Right ventricle myocardium superior (tissue), 1 donor: ENCODE measurements at places on chromosomes 1 and 21. TPM values are rescaled to one million over a fixed set of nuclear protein-coding genes. Genes with fewer than 3 reads are reported as not detected.

DNA sequence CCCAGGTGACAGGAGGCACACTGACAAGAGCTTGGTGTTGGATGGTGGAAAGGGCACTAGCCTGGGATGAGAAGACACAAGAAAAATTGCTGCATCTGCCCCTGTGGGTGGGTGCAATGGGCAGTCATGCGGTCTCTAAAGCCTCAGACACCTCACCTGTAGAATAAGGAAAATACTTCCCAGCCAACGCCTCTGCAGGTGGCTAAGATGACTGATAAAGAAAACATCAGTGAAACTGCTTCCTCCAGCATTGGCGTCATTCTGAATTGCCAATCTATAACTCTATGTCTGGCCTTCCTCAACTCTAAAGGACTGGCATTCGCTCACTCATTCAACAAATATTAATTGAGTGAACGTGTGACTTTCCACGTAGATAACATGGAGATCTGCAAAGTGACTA, 100.4 kb upstream of the F3 start:
- DNase-seq: no peak

- DNase-seq: no peak
Measured at GRCh38 chr1:192764675-192765074, 44.2 kb upstream of the RGS2 start.

- no peak for DNase-seq
Measured at GRCh38 chr1:61332196-61332753, 249.9 kb downstream of the NFIA start.

- no peak for DNase-seq
Measured at GRCh38 chr1:247942624-247943023, 6.0 kb upstream of the OR2L8 start.

- DNase-seq: no peak
Measured at GRCh38 chr1:56202796-56203492, 376.4 kb downstream of the PLPP3 start.

GRCh38 chr1:217049721-217050120, 326.5 kb upstream of the ESRRG start:
- DNase-seq: no peak

GRCh38 chr21:34546542-34546941, 34.5 kb upstream of the KCNE1 start:
- no peak for DNase-seq

- DNase-seq: no peak
Measured at GRCh38 chr1:62247391-62248168, 52.9 kb downstream of the L1TD1 start.

DNA sequence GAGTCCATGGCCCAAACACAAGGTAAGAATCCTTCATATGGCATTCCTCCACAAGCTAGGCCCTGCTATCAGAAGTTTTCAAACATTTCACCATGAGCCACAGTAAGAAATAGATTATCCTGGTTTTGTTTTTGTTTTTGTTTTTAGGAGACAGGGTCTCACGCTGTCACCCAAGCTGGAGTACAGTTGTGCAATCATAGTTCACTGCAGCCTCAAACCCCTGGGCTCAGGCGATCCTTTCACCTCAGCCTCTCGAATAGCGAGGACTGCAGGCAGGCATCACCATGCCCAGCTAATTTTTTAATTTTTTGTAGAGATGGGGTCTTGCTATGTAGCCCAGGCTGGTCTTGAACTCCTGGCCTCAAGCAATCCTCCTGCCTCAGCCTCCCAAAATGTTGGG, 218.8 kb downstream of the TOMM20 start:
- DNase-seq: no peak

DNA sequence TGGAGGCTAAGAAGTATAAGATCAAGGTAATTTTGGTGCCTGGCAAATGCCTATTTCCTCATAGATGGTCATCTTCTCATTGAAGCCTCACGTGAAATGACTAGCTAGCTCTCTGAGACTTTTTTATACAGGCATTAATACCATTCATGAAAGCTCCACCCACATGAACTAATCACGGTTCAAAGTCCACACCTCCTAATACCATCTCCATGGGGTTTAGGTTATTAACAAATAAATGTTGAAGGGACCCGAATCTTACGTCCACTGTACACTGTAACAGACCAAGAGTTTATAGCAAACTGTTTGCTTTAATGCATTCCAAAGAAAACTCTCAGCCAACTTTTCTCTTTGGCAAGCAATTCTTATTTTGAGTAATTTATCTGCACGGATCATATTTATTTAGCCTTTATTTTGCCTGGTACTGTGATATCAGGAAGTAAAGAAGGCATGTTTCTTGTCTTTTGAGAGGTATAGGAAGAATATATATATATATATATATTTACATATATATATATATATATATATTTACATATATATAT, 296.1 kb upstream of the LRRC7 start:
- no peak for DNase-seq

- no peak for DNase-seq
Measured at GRCh38 chr1:110542725-110543124, 23.8 kb upstream of the KCNA10 start.

GRCh38 chr1:78797108-78797781, 147.6 kb downstream of the IFI44 start:
- DNase-seq: no peak

- DNase-seq: no peak
Measured at GRCh38 chr21:33478935-33479678, 667 bp downstream of the TMEM50B start.

GRCh38 chr1:58460469-58460868, 86.1 kb downstream of the OMA1 start:
- DNase-seq: no peak

GRCh38 chr1:17874710-17875109, 119.6 kb downstream of the ACTL8 start:
- DNase-seq: no peak

DNA sequence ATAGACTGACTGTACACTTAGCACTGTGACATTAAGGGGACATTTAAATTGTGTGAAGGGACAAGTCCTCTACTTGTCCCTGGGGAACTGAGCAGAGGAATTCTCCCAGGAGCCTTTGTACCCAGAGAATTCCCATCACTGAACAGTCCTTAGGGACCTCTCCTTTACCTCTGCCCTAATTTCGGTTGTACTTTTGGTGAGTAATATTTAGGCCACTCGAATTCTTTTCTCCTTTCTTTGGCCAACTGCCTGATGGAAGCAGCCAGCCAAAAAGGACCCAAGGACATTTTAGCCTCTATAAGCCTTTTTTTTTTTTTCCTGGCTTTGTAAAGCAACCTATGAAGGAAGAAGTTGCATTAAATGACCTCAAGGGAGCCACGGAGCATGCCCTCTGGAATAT, 71.5 kb downstream of the NR5A2 start:
- peak; percentile 45 for DNase-seq

DNA sequence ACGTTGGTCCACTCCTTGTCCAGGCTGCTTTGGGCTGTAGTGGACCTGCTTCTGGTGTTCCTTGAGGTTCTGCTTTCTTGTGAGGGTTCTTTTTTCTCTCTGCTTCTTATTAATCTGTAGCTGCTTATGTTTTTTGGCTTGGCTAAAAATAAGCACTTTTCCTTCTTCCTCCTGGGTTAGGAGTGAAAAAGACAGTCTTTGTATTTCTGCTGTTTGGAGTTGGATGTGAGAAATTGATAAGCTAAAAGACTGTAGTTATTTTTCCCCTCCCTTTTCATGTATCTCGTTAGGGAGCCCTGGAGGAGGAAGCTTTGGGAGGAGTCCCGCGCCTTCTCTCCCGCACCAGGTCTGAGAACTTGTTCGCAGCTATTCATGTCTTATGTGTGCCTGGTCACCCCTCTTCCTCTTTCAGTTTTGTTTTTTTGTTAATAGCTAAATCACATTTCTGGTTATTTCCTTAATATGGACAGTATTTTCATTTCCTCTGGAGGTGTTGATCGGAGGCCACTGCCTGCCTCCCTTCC, 79.0 kb downstream of the GALNT2 start:
- peak; percentile 38 for DNase-seq

DNA sequence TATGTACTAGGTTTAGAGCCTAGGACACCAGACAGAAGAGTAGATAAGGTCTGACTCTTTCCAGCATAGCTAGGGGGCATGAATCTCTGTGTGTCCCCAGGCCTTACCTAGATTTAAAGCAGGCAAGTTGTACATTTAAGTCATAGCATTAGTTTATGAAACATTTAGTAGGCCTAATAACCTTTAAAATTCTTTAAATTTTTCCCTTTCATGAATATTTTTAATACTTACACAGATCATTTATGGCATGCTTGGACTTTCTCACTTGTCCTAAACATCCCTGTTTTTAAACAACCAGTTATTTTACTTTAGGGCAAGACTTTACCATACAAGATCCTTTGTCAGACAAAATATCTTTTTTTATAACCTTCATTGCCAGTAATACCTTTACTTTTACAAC, 258.4 kb upstream of the ZRANB2 start:
- no peak for DNase-seq

DNA sequence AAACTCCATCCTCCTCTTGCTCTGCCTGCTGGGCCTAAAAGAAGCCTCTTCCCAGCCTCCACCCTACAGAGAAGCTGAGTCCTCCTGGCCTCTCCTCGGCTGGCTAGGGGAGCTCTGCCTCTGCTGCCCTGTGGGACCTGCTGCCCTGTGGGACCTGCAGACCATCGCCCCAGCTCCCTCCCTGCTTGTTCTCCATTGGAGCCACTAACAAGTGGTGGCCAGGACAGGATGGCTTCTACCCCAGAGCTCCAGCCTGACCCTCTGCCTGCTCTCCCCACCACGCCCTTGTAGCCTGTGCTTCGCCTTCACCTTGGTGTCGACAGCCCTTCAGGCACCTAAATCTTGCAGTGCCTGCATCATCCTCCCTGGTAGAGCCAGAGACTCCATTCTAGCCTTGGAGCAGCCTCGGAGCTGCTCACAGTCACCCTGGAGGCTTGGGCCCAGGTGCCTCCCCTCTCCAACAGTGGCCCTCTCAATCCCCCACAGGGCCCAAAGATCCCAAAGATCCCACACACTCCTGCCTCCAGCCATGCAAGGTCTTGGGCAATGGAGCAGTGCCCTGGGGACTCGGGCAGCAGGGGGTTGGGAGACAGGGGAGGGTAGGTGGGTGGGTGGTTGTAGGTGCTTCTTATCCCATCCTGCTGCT, 3.0 kb downstream of the EPS8L3 start:
- DNase-seq: no peak

DNA sequence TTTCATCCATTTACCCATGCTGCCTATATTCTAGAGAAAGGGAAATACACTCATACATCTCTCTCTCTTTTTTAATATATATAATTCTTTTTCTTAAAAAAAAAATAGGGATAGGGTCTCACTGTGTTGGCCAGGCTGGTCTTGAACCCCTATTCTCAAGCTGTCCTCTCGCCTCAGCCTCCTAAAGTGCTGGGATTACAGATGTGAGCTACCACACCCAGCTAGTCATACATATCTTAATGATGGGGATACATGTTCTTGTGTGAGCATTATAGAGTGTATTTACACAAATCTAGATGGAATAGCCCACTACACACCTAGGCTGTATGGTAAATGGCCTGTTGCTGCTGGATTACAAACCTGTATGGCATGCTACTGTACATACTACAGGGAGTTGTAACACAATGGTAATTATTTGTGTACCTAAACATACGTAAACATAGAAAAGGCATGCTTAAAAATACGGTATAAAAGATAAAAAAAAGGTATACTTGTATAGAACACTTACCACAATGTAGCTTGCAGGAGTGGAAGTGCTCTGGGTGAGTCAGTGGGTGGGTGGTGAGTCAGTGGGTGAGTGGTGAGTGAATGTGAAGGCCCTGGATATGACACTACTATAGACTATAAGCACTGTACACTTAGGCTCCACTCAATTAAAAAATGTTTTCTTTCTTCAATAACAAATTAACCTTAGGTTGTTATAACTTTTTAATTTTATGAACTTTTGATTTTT, 72.9 kb downstream of the IVNS1ABP start:
- no peak for DNase-seq

DNA sequence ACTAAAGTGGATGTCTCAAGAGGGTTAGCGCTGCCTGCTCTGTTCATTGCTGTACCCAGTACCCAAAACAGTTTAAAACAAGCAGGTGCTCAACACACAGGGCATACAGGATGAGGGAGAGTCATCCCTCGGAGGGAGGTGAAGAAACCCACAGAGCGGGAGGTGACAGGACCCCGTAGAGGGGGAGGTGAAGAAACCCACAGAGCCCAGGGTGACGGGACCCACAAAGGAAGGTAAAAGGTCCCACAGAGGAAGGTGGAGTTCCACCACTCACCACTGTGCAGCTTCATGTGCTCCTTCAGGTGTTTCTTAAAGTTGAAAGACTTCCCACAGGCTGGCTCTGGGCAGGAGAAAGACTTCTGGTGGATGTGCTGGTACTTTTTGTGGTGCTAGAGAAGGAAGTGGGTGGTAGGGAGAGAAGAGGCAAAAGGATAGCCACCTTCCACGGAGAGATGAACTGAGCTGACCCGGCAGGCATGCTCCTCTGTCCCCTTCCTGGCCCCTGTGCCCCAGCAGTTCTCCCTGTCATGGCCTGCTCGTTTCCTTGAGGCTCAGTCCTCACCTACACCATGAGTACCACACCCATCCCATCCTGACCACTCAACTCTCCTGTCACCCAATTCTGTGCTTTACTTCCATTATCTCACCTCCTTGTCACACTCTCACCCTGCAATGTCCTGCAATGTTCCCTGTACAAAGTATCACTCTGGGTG, 5.1 kb downstream of the ZNF692 start:
- no peak for DNase-seq

- DNase-seq: no peak
Measured at GRCh38 chr1:37473431-37474045, 842 bp upstream of the ZC3H12A start.

GRCh38 chr1:1371746-1372711, 3.0 kb downstream of the AURKAIP1 start:
- DNase-seq: peak; percentile 81

DNA sequence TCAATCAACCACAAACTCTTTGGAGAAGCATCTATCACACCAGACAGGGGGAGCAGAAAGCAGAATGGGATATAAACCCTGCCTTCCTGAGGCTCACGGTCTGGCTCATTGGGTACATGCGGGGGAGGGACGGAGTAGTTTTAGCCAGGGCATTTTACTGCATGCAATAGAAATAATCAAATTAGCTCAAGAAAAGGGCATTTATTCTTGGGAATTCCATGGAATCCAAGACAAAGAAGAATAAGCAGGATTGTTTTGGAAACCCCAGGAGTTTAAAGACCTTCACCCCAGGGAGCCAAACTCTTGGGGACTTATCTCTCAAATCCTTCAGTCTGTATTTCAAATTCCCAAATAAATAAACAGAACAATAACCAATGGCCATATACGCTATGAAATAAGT, 5.2 kb upstream of the KAZN start:
- no peak for DNase-seq

The NBL1 gene
- total RNA-seq: 38.6 TPM

The REN gene
- not detected for total RNA-seq

The ZNF695 gene
- not detected for total RNA-seq

The FCRL5 gene
- total RNA-seq: 0.11 TPM

The PTBP2 gene
- 14.0 TPM for total RNA-seq

The HLX gene
- 5.6 TPM for total RNA-seq

The TXNDC12 gene
- 20.9 TPM for total RNA-seq

The LRRC38 gene
- total RNA-seq: not detected

The SPATA17 gene
- 1.4 TPM for total RNA-seq

The S100A7A gene
- not detected for total RNA-seq

The FAM167B gene
- 8.1 TPM for total RNA-seq
